ENCODE measurements at places on chromosomes 4 and X.

GRCh38 chrX:23381099-23382087 lies 46.7 kb downstream of the PTCHD1 start:
- DNase-seq: no peak

GRCh38 chrX:24761306-24761705 lies 67.6 kb downstream of the POLA1 start:
- no peak for DNase-seq

- no peak for DNase-seq
These were observed 6.6 kb upstream of the PPM1K start for GRCh38 chr4:88291003-88291402.

DNA sequence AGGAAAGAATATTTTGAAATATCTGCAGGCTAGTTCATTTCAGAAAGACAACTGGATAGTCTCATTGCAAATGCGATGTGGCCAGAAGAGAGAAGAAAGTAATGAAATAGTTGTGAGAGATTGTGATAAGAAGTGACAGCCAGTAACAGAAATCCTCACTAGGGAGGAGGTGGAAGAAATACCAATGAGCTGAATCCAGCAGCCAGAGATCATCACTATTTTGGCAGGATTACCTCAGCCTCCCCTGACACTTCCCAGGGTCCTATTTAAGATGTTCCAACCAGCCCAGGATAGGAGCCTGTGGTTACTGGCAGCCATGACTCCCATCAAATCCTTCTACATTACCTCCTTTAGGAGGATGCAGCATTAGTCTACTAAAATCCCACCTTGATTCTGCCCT lies 76.7 kb upstream of the ARHGAP24 start:
- no peak for DNase-seq

- DNase-seq: no peak
These were observed 244.5 kb upstream of the TLL1 start for GRCh38 chr4:165628572-165628971.

DNA sequence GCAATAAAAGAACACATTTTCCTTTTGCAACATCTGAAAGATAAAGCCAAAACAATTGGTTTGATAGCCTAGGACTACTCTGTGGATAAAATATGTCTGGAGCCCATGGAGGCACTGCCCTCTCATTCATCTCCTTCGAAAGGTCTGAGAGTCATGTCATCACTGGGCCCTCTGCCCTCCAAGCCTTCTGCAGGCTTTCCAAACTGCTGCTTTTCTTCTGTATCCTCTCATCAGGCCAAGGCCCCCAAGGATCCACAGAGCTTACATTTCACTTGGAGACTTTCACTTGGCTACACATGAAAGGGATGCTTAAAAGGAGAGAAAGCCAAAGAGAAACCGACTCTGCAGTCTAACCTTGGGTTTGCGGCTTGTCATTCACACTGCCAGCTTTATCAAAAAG lies 109.9 kb downstream of the SH3RF1 start:
- no peak for DNase-seq

DNA sequence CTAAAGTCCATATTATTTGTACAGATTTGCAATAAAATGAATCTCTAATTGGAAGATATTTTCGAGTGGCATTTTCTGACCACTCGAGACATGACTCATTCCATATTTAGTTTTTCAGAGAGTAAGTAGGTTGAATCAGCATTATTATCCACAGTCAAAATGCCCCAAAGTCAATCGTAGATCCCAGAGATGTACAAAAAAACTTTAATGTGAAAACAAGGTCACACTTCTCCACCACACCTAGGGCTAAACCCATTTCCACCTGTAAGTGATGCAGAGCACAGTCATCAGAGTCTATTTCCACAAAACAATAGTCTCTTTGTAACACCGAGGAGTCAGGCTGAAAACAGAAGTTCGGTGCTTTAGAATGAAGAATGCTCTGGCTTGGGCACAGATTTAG lies 117.1 kb upstream of the TENM3 start:
- DNase-seq: no peak

Measured in activated CD8-positive, alpha-beta memory T cell treated with anti-CD3 and anti-CD28 coated beads for 1 hour (primary cell).